ENCODE measurements at places on chromosomes 2 and 18. TPM values are rescaled to one million over a fixed set of nuclear protein-coding genes. Genes with fewer than 3 reads are reported as not detected.

Gene UGT1A4
- not detected for total RNA-seq

Gene IL18R1
- 3.0 TPM for total RNA-seq

Gene GKN1
- total RNA-seq: not detected

Gene UGT1A6
- total RNA-seq: not detected

Gene CAPN10
- total RNA-seq: 20.1 TPM

Gene MATN3
- 1.4 TPM for total RNA-seq

Gene DAW1
- total RNA-seq: 17.5 TPM

Gene NPHP1
- 9.9 TPM for total RNA-seq

Gene TSHZ1
- 3.0 TPM for total RNA-seq

Gene RND3
- total RNA-seq: 64.4 TPM

Gene LBX2
- 1.6 TPM for total RNA-seq

Gene LTBP1
- total RNA-seq: 80.9 TPM

Gene CD8B2
- total RNA-seq: not detected

Gene SERPINB11
- not detected for total RNA-seq

Gene RIT2
- not detected for total RNA-seq

Gene ALK
- total RNA-seq: not detected

Gene GMCL1
- total RNA-seq: 9.4 TPM

Gene GAREM2
- 0.61 TPM for total RNA-seq
